ENCODE measurements at places on chromosomes 2 and 18. TPM values are rescaled to one million over a fixed set of nuclear protein-coding genes. Genes with fewer than 3 reads are reported as not detected.

The RIT2 gene
- total RNA-seq: 59.3 TPM

The SLC9A4 gene
- 0.69 TPM for total RNA-seq

The MC5R gene
- 0.69 TPM for total RNA-seq

The CAPN10 gene
- 20.5 TPM for total RNA-seq

The CMPK2 gene
- total RNA-seq: 16.6 TPM

The GPR75 gene
- 29.5 TPM for total RNA-seq

The MC2R gene
- total RNA-seq: not detected

The IL36B gene
- total RNA-seq: not detected

The SERPINB2 gene
- total RNA-seq: 0.23 TPM

All from diencephalon (tissue), 1 donor.